Inflammatory macrophage (primary cell): ENCODE measurements at places on chromosomes 3 and 15.

GRCh38 chr15:52180196-52180835 is 10.9 kb downstream of the GNB5 start:
- DNase-seq = no peak

DNA sequence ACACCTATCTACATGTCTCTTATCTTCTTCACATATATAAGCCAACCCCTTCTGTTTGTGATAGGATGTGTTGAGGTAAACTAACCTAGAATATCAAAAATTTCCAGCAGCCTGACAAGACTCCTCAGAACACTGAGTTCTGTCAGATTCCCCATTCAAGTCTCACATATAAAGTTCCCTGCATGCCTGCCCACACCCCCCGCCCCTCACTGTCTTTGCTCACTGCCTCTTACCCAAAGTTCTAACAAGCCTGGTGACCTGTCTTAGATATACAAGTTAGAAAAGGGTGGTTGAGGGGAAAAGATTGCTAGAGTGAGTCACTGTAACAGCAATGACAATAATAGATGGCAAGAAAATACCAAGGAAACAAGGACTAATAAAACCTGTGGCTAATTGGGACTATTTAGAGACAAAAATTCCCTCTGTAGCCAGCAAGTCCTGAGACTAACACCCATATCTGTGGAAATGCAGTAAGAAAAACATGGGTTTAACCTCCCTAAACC is 40.1 kb downstream of the FBXO22 start:
- no peak for DNase-seq

GRCh38 chr15:74885461-74885860 is 4.4 kb upstream of the MPI start:
- no peak for DNase-seq

DNA sequence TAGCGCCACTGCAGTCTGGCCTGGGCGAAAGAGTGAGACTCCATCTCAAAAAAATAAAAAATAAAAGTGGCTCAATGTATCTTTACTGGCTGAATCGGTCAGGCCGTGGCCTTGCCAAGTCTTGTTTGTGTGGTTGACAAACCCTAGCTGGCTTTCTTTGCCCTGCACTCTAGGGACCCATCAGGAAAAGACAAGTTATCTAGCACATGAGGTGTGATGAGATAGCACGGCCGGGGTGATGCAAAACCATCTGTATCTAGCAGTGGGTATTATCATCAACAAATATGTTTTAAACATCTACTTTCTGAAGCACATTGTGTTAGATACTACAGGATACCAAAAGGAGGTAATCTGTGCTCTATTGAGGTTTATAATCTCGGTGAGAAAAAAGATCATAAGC is 3.9 kb upstream of the DPP8 start:
- no peak for DNase-seq

DNA sequence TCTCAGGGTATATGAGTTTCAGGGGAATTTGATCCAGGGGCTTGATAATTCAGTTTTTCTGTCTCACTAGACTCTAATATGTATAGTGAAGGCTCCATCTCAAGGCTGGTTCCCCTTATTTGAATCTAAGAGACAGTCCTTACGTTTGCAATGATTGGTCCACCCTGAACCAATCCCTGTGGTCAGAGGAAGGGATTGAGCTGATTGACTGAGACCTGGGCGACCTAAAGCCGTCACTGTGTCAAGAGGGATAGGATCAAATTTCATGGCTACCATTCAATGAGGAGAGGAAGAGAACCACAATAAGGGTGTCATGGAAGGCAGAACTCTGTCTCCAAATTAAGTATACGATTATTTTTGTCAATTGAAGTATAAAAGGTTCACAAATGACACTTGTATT is 16.3 kb downstream of the NUDT16 start:
- DNase-seq = no peak

DNA sequence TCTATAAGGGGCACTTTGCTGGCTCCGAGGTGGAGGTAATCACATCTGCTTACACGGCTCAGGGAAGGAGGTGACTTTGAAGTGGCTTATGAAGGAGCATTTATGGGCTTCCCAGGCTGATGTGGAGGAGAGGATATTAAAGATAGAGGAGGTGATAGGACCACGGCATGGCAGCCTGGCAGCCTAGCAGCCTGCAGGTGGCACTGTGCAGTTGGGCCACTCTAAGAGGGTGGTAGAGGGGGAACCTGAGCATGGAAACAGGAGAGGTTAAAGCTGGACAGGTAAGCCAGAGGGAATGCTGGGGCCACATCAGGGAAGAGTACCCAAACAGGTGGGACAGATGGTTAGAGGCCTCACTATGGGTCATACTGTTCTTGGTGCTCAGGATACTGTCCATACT is 375.0 kb downstream of the WDR72 start:
- DNase-seq = no peak

- DNase-seq = no peak
These were observed 626 bp upstream of the PTPRG start for GRCh38 chr3:61560517-61561373.

- DNase-seq = no peak
These were observed 698.1 kb downstream of the FHIT start for GRCh38 chr3:60553144-60553543.

DNA sequence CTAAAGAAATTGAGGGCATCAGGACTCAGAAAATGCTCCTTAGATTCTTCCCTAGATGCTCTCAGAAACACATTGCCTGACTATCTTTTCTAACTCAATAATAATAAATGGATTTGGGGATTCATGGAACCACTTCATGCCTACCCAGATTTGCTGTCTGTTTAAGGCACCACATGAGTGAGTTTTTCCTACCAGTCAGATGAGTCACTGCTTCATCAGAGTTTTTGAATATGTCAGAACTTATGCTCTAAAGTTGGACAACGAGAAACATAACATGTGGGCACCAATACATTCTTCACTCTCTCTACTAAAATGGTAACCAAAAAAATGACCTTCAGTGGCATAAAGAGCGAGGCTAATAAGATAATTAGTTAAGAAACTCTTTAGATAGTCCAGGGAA is 1135.1 kb downstream of the TUSC7 start:
- no peak for DNase-seq

DNA sequence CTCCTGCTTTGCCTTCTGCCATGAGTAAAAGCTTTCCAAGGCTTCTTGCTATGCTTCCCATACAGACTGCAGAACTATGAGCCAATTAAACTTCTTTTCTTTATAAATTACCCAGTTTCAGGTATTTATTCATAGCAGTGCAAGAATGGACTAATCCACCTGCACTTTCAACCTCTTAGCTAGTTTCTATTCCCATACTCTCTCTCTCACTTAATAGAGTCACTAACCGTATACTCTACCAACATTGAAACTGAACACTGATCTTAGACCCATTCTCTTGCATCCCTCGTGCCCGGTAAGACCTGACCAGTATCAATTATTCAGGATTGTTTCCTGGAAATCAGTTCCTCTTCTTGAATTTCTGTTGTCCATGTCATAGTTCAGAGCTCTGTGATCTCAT is 92.7 kb upstream of the TMC3 start:
- no peak for DNase-seq

- no peak for DNase-seq
These were observed 21.9 kb downstream of the TNK2 start for GRCh38 chr3:195886181-195887141.

DNA sequence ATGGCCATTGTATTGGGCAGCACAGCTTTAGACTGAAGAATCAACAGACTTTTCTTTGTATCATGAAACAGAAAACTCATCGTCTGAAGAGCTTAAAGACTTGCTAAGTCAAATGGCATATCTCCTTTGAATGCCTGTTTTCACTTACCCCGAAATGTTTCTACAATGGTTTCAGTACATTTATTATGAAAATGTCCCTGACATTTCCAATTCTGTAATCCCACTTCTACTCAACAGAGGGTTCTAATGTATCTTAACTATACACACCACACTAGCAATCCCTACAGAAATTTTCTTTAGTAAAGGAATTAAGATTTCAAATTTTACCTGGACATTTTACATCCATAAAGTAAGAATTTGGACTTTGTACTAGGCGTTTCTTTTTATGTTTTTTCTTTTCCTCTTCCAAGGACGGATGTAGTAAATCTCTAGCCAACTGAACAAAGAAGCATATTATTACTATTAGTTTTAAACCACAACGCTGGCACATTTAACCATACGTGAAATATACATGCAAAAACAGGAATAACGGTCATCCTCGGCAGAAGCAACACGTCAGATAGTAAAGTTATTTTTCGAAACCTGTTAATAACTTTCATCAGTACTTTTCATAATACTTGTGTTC is 1.1 kb downstream of the RPS27L start:
- DNase-seq = no peak

DNA sequence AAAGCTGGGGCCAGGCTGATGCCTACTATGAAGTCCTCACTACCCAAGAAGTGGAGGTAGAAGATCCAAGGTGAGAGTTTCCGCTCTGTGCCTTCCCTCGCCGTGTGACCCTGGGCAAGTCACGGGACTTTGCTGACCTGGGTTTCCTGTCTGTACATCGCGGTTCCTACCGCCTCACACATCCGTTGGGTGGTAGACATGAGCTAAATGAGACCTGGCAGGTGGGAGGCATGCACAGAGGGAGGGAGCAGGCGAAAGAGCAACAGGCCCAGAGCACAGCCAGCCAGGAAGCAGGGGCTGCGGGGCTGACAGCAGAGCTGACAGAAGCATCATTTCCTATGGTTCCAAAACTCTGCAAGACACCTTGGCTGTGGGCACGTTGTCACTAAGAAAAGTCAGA is 157.3 kb upstream of the BHLHE40 start:
- no peak for DNase-seq

- DNase-seq = no peak
These were observed 34.7 kb downstream of the AADACL2 start for GRCh38 chr3:151768393-151768930.

DNA sequence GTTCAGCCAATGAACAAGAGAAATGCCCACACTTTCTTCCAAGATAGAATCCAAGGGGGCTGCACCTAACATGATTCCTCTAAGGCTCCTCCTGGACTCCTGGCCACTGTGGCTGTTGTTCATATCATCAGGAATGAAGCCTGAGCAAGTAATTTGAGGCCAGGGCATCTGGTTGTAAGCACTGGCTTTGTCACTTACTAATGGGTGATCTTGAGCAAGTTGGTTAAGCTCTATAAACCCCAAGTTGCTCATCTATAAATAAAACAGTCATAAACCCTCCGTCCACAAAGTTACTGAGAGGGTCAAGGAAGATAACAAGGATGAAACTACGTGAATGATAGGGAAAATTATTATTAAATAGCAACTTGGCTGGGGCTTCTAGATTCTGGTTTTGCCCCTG is 58.3 kb downstream of the CDC25A start:
- no peak for DNase-seq

DNA sequence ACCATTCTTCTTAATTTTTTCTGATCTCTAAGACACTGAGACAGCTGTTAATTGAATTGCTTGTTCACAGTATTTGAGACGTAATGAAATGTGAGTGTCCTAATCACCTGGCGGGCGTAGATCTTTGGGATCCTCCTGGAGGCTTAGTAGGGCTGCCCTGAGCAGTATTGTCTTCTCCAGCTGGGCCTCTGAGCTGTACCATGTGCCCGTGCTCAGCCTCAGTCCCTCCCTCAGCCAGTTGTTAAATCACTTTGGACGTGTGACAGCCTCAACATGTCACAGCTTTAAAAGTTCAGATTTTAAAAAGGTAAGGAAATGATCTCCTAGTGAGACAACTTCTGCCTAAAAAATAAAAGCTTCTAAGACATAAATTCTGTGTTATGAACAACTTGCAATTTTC is 35.5 kb downstream of the IGF1R start:
- DNase-seq = no peak

GRCh38 chr3:168249550-168250414 is 154.1 kb upstream of the GOLIM4 start:
- peak; percentile 73 for DNase-seq

GRCh38 chr15:73078722-73079121 is 26.5 kb downstream of the NEO1 start:
- DNase-seq = no peak

DNA sequence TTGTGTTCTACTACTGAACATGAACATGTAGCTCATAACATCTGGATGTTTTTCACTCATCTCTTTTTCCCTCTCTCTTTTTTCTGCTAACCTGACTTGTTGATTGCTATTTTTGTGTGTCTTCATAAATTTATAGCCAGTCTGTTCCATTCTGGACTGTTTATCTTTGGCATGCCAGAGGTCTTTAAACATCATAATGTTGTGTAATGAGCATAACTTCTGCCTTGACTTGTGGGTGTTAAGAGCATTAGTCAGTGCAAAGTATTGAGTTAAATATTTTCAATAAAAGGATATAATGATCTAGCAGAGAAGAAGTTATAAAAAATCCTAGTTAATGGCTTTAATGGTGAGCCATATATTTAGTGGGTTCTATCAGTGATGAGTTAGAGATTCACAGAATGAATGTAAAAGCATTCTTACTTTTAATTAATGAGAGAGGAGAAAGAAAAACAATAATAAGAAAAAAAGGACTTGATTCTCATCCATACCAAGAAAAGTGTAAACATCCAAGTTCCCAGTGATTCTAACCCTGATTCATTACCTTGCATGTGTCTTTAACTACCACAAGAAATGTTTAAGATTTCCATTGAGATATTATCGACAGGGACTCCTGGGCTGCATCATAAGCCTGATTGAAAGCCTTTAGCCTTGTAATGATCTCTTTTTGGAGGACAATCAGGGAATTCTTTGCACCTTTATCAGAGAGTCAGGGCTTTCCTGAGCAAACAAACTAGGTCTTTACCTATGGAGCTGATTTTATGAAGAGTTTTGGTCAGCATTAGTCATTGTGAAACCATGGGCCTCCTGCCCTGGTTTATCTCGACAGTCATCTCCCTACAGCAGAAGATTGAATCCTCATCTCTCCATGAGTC is 22.9 kb downstream of the MITF start:
- peak; percentile 49 for DNase-seq

DNA sequence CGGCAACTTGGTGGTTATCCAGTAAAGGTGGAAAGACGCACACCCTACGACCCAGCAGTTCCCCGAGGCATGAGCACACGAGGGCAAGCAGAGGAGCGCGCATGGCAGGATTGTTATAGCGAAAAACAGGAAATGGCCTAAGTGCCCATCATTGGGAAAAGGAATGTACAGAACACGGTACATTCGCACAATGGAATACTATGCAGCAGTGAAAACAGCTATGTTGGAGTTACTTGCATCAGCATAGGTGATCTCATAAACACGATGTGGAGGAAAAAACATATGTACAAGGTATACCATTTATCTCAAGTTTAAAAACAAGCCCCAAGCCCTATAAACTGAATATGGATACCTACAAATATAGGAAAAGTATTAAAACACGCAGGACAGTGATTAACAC is 6.7 kb upstream of the LINGO1 start:
- no peak for DNase-seq

- no peak for DNase-seq
These were observed 23.1 kb upstream of the RPL39L start for GRCh38 chr3:187162265-187162953.

GRCh38 chr15:97745481-97746071 is 214.9 kb upstream of the ARRDC4 start:
- peak; percentile 22 for DNase-seq

DNA sequence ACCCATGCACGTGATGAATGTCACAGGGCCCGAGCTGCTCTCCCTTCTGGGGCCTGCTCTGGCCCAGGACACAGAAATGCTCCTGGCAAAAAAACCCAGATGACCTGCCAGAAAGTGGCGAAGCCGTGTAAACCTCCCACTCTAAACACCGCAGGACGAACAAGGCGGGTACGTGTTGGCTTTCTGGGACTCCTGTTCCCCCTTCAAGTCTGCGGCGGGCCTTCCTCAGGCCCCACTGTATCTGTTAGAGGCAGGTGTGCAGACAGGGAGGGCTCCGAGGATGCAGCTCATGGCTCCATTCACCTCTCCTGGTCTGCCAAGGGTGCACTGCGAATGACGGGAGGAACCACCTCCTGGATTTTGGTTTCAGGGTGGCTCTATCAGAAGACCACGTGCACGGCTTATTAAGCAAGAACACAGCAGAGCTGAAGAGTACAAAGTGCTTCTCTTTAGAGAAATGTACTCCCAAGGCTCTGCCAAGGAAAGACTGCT is 173.8 kb downstream of the ADAMTS17 start:
- DNase-seq = no peak
